ENCODE measurements at places on chromosomes 2 and 18. TPM values are rescaled to one million over a fixed set of nuclear protein-coding genes. Genes with fewer than 3 reads are reported as not detected.

The IKZF2 gene
- 9.6 TPM for total RNA-seq

The PDE11A gene
- 3.1 TPM for total RNA-seq

The MYCN gene
- not detected for total RNA-seq

The HRH4 gene
- not detected for total RNA-seq

DNA sequence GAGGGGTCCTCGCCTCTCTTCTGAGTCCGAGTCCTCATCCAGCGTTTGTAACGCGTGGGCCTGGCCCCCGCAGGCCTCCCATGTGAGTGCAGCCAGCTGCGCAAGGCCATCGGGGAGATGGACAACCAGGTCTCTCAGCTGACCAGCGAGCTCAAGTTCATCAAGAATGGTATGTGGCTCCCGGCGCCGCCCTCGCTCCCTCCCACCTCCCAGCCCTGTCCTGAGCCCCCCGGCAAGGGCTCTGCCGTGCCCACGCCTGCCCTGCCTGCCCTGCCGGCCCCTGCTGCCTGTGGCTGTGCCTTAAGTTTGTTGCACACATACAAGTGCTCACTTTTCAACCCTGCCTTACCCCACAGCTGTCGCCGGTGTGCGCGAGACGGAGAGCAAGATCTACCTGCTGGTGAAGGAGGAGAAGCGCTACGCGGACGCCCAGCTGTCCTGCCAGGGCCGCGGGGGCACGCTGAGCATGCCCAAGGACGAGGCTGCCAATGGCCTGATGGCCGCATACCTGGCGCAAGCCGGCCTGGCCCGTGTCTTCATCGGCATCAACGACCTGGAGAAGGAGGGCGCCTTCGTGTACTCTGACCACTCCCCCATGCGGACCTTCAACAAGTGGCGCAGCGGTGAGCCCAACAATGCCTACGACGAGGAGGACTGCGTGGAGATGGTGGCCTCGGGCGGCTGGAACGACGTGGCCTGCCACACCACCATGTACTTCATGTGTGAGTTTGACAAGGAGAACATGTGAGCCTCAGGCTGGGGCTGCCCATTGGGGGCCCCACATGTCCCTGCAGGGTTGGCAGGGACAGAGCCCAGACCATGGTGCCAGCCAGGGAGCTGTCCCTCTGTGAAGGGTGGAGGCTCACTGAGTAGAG, 14.4 kb upstream of the ALLC start:
- DNase-seq = no peak

DNA sequence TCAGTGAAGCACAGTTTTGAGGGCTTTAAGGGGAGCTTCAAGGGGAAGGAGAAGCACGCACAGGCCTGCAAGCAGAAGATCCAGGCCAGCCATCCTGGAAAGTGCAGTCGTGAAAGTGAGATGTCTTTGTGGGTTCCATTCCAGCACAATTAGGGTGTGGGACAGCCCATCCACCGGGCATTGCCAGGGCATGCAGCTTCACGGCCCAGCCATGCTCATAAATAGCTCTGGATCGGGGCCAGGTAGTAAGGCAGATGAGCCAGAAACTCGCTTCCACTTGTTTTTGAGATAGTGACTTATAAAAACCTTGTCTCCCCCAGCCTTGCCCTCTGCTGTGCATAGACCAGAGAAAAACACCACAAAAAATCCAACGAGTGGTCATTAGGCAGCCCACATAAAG, 21.0 kb downstream of the KDSR start:
- DNase-seq = peak; percentile 52

GRCh38 chr2:233982421-233983121, 65.4 kb downstream of the TRPM8 start:
- DNase-seq = peak; percentile 86

- peak; percentile 82 for DNase-seq
Observed at GRCh38 chr18:23302851-23303527, 150.1 kb upstream of the RIOK3 start.

GRCh38 chr2:212488611-212489010, 50.0 kb downstream of the ERBB4 start:
- no peak for DNase-seq

- DNase-seq = no peak
Observed at GRCh38 chr2:103361712-103362111, 599.9 kb downstream of the TMEM182 start.

DNA sequence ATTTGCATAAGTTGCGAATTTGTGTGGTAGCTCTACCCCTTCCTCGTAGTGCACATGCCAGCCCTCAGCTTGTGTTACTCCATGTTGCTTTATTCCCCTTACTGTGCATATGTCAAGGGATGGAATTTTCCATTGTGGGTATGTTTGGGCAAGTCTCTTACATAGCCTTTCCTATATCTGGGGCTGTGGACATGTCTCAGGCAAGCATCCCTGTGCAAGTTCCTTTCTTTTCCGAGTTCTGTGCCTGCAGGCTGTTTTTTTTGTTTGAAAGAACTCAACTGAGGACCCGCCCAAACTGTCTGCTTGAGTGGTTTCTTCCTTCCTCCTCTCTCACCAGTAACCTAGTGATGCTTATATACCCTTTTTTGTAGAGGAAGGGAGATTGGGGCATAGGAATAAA, 1739.1 kb upstream of the PIK3C3 start:
- no peak for DNase-seq

DNA sequence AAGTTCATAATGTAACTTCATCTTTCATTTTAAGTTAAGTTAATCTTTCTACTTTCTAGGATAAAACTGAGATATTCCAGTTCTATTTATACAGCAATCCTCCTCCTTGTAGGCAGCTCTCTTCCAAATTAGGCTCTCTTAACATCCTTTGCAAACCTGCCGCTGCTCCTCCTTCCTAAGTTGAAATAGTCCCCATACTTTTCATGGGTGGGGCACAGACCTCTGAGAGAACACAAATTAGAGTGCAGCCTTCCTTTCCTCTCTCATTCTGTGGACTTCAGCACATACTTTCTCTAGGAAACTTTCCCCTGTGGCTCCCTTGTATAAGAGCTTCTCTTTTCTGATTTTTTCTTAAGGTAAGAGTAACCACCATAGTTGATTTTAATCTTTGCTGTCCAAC, 28.3 kb downstream of the TWSG1 start:
- no peak for DNase-seq

DNA sequence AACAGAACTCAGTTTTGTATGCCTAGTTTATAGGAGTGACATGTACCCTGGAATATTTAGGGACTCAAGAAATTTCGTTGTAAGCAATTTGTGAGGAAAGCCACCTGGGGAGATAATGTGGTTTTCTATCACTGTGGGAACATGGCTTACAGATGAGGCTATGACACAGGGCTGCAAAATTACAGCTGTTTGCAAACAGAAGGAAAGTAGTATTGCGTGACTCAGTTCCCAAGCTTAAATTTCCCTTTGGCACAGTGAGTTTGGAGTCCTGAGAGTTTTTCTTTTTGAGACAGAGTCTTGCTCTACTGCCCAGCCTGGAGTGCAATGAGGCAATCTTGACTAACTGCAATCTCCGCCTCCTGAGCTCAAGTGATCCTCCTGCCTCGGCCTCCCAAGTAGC, 149.8 kb downstream of the MYO5B start:
- no peak for DNase-seq

- DNase-seq = no peak
Observed at GRCh38 chr2:44351676-44352075, 9.6 kb downstream of the PREPL start.

GRCh38 chr18:46310675-46311345, 206.6 kb downstream of the HAUS1 start:
- no peak for DNase-seq
